ENCODE measurements at places on chromosomes 7 and 10.

- DNase-seq = no peak
These were observed 322.1 kb downstream of the DNAJB6 start for GRCh38 chr7:157658851-157659412.

DNA sequence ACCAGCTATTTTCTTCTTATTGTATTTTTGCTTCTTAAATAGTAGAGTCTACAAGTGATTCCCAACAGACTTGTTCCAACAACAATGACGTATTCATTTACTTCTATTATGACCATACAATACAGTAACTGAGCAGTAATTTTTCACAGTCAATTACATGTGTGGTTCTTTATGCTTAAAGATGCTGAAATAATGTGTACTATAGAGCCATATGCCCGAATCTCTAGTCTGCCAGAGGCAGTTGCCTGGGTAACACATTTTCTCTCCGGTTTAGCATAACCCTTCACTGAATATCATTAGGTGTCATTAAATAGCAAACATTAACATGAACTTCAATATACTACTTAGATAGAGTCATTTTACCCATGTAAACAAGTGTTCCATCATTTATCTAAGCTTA, 75.0 kb downstream of the SLC25A13 start:
- no peak for DNase-seq

GRCh38 chr7:11699666-11700065, 132.3 kb downstream of the THSD7A start:
- no peak for DNase-seq

GRCh38 chr10:15067154-15067553, 21.4 kb downstream of the ACBD7 start:
- no peak for DNase-seq

- DNase-seq = peak; percentile 50
These were observed 70.8 kb upstream of the ASAH2 start for GRCh38 chr10:50322077-50322476.

GRCh38 chr10:32153252-32153651, 97.0 kb upstream of the KIF5B start:
- DNase-seq = no peak

DNA sequence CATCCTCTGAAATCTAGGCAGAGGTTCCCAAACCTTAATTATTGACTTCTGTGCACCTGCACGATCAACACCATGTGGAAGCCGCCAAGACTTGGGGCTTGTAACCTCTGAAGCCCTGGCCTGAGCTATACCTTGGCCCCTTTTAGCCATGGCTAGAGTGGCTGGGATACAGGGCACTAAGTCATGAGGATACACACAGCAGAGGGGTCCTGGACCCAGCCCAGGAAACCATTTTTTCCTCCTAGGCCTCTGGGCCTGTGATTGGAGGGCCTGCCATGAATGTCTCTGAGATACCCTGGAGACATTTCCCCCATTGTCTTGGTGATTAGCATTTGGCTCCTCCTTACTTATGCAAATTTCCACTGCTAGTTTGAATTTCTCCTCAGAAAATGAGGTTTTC, 743.7 kb downstream of the PCDH15 start:
- DNase-seq = no peak

DNA sequence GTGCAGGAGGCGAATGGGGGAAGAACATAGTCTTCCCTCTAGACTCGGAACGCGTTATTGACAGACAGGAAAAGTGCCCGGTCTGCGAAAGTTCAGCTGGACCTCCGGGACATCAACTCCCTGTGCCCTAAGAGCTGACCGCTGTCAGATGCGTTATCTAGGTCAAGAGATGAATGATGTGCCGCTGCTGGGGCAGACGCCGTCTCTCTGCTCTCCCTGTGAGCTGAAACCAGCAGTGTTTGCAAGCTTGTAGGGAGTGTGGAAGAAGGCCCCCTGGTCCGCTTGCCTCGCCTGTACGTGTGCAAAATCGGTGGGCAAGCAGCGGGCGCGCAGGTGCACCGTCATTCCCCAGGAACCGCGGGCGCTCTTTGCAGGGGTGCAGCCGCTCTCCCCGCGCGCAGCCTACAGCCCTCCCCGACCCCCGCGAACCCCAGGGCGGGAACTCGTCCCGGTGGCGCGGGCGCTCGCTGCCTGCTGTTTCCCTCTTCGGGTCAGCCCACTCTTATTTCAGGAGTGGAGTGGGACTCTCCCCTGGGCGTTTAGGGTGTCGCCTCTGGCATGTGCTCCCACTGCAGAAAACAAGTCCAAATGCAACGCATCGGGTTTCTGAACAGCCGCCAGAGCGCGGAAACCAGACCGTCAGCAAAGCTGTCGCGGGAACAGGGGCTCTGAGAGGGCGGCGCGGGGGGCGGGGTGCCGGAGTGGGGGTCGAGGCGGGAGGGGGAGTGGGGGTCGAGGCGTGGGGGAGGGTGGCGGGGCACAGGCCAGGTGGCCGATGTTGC, 1.8 kb upstream of the PFKFB3 start:
- no peak for DNase-seq

GRCh38 chr7:44845451-44845850, 2.4 kb downstream of the H2AZ2 start:
- DNase-seq = no peak

- DNase-seq = no peak
These were observed 1135.4 kb downstream of the XPNPEP1 start for GRCh38 chr10:108787932-108788331.

DNA sequence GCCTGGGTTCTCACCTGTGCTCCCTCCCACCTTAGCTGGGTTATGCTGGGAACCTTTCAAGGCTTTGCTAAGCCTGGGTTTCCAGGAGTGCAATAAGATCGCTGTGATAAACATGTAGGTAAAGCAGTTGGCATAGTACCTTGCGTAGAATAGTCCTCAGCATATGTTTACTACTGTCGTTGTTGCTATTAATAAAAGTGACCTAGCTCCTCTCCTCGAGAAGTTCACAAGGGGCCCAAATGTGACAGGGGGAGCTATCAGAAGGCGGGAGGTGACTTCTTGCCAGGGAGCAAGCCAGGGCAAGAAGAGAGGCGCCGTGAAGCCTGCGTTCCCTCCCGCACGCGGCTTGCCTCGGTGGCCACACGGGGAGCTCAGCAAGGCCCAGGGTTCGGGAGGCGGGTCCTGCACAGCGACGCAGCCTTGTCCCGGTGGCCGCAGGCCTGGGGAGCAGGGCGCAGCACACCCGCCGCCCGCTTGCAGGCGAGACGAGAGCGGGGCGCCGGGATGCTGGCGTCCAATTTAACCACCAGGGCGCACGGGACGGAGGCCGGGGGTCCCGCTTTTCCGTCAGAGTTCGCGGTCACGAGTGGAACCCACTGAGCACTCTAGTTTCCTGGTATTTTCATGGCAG, 106.2 kb downstream of the SNX10 start:
- no peak for DNase-seq

DNA sequence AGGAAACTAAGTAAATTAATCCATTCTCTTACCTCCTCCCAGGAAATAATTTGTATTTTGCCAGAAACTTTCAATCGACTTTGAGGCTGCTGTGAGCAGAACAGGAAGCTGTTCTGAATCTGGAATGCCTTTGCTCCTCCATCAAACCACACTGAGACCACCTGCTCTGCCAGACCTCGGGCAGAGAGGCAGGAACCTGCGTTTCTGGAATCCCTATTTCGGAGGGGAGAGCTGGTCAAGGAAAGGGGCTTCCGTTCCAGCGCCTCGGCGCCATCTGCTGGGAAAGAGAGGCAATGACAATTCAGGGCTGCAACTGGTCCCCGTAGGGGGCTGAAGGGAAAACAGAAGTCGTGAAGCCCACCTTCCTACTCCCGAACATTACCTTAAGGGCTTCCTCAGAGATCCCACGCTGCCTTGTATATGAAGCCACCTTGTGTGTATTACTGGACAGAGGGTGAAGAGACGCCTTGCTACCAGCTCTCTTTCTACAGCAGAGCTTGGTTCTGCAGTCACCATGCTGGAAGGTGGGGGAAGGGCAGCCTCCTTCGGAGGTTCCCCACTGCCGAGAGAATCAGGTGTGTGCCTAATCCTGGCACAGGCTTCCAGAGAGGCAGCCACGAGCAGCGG, 31.2 kb downstream of the ZNF467 start:
- DNase-seq = peak; percentile 28

GRCh38 chr10:132570771-132571649, 33.4 kb downstream of the INPP5A start:
- no peak for DNase-seq

- no peak for DNase-seq
These were observed 28.6 kb downstream of the OGDH start for GRCh38 chr7:44634839-44635591.

DNA sequence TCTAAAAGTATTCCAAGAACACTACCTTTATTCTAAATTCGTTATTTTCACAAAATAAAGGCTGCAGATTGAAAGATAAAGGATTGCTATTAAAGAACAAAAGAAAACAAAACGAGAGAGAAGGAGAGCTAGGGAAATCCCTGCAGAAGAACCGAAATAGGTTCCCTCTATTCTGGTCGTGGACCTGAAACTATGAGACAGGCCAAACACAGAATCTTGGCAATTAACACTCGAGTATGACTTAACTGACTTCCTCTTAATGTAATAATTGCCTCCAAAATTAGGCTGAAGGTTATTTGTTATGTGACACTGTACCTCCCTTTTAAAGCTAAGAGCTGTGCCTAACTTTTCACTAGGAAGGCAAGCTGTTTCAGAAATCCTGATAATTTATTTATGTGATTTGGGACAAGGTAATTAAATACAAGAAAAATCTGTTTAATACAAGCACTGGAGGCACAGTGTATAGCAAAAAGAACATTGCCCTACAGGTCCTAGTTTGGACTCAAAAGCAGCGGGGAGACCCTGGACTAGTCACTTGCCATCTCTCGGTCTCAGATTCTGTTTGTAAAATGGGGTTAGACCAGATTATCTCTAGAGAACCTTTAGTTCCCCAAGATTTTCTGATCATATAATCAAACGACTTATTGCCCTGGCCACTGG, 11.6 kb downstream of the NAMPT start:
- no peak for DNase-seq

GRCh38 chr10:8378198-8378983, 323.9 kb downstream of the GATA3 start:
- no peak for DNase-seq

DNA sequence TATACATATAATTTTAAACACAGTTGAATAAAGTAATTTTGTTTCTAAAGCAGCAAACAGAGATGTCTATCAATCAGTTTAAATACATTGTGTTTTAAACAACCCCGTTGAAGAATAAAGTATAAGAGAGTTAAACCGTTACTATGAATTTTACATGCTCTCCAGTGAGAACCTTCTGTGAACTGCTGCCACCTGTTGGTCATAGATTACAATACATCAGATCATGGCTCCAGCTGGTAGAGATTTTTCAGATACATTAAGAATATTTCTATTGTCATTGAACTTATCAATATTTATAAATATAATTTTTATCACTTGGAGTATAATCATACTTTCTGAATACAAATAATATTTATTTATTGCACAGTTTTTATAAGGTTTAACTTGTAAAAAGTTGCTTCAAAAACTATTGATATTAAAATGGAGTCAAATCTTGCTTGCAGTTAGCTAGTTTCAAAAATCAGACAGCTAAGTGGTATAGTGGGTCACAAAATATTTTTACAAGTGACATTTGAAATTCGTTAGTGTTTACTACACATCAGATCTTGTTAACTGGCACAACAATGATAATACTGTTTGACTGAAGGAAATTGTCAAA, 561.2 kb upstream of the PHF14 start:
- peak; percentile 31 for DNase-seq

GRCh38 chr7:2416063-2416462, 12.7 kb downstream of the CHST12 start:
- no peak for DNase-seq

DNA sequence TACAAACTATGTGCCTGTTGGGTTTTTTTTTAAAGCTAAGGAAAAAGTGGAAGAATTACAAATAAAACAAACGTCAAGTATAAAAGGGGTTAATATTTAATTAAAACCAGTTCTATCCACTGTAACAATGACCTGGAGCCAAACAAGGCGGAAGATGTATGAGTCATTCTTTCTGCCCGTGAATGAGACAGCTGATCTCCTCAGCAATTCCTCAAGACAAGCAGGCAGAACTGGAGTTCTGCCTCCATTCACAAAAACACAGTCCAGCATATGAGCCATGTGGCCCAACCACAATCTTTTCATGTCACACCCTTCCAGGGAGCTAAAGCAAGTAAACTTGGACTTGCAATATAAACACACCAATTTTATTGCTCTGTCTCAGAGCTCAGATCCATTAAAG, 8.4 kb downstream of the ETV1 start:
- DNase-seq = peak; percentile 89

GRCh38 chr10:112467541-112468075, 20.6 kb downstream of the VTI1A start:
- DNase-seq = no peak

GRCh38 chr7:6359021-6359420, 86.6 kb upstream of the CYTH3 start:
- DNase-seq = no peak

- DNase-seq = no peak
These were observed 227.8 kb downstream of the CELF2 start for GRCh38 chr10:11245510-11245909.

DNA sequence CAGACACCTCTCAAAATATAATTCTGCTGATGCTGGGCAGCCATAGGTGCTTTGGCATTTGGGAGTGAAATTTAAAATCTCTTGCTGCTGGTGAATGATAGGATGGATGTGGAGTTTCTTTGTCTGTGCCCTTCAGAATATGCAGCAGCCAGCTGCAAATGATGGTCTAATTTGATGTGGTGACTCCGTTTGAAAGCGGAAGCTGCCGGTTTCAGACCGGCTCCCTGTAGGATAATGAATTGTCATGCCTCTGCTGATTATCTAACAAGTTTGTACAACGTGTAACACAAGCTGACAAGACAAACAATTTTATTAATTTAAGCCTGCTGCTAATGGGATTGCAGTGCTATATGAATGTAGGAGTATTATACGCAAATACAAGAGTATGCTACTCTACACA, 103.5 kb downstream of the SND1 start:
- DNase-seq = no peak

DNA sequence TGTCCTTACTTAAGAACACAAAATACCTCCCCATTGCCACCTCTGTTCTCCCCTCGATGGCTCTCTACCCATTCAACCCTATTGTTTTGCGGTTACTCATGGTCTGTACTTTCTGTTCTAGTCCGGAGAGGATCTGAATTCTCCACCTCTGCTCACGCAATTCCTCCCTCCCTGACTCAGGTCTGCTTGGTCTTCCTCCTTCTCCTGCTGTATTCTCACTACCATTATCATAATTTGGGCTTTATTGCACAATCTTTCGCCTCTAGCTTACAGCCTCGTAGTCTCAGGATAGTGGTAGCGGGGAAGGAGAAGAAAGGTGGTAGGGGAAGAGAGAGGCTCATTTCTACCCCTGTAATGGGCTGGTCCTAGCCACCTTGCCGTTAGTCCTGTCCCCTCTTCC, 35.4 kb upstream of the FAM180A start:
- DNase-seq = no peak

GRCh38 chr7:151063212-151063561, 3.8 kb downstream of the SLC4A2 start:
- DNase-seq = no peak

DNA sequence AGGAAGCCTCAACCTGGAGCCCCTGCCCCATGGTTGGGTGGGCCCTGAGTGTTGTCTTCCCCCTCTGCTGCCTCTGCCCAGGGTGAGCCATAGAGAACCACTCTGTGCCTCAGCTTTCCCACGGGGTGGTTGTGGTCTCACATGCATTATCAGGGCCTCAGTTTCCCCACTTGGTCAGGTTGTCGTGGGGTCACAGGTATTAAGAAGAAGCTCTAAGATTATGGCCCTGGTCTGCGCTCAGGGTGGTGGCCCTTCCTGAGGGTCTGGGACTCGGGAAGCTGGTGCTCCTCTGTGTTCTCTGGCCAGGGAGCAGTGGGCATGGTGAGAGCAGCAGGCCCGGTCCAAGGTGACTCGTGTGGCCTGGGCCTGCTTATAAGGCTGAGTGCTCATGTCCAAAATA, 17.8 kb downstream of the LRRC27 start:
- DNase-seq = no peak
